ENCODE measurements at places on chromosomes 13 and 19. TPM values are rescaled to one million over a fixed set of nuclear protein-coding genes. Genes with fewer than 3 reads are reported as not detected.

GRCh38 chr13:85816413-85816812 lies 17.2 kb upstream of the SLITRK6 start:
- no peaks in the 10 kb centered on the region for H3K27me3 ChIP-seq
- H3K27ac ChIP-seq = no peak overlapping the region
- H3K4me1 ChIP-seq = no peaks in the 10 kb centered on the region
- DNase-seq = no peak
- H3K36me3 ChIP-seq = no peaks in the 10 kb centered on the region
- H3K4me3 ChIP-seq = no peak overlapping the region

GRCh38 chr13:110047496-110047895 lies 259.5 kb downstream of the COL4A1 start:
- H3K36me3 ChIP-seq = no peaks in the 10 kb centered on the region
- H3K4me3 ChIP-seq = no peak overlapping the region
- H3K27me3 ChIP-seq = no peaks in the 10 kb centered on the region
- DNase-seq = no peak

GRCh38 chr19:18440415-18440877 lies 2.5 kb upstream of the ISYNA1 start:
- DNase-seq = no peak
- H3K36me3 ChIP-seq = no peaks in the 10 kb centered on the region
- peaks cover 34% of the 10 kb centered on the region for H3K4me1 ChIP-seq
- H3K27me3 ChIP-seq = no peaks in the 10 kb centered on the region

The TEX29 gene
- not detected for total RNA-seq

The ZNF229 gene
- total RNA-seq = 11.9 TPM

Data from Panc1 (cell line).